ENCODE measurements at places on chromosomes 12 and 14.

- H3K36me3 ChIP-seq, result no peaks in the 10 kb centered on the region
- no peak for DNase-seq
- no peak overlapping the region for H3K27ac ChIP-seq
- no peaks in the 10 kb centered on the region for H3K4me1 ChIP-seq
- no peaks in the 10 kb centered on the region for H3K27me3 ChIP-seq
These were observed 1201.5 kb downstream of the BCL11B start for GRCh38 chr14:98070536-98070935.

DNA sequence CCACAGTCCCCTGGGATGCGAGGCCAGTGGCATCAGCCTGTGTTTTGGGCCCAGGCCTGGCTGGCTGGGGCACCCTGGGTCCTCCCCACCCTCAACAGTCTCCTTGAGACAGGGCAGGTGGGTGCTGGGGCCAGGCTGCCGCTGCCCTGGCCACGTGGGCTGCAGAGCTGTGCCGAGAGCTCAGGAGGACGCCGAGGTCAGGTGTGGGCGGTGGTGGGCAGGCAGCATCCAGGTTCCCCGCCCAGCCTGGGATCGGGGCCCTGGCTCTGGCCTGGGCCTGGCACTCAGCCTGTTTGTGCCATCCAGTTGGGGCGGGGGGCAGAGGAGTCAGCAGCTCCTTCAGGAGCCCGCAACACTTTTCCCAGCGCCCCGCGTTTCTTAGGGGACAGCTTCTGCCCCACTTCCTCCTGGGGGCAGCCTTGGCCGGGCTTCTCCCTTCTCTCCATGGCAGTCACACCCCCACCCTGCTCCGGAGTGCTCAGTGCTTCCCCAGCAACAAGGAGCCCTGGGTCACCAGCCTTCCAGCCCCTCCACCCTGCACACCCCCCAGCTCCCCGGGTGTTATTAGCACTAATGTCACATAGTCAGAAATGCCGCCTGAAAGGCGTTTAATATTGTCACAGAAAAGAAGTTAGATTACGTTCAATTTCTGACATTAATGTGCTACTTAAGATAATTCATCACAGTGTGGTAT is 30.8 kb downstream of the KIF26A start:
- no peak for DNase-seq
- no peak overlapping the region for H3K4me3 ChIP-seq
- H3K27me3 ChIP-seq, result no peaks in the 10 kb centered on the region
- H3K36me3 ChIP-seq, result no peaks in the 10 kb centered on the region
- H3K27ac ChIP-seq, result no peak overlapping the region

DNA sequence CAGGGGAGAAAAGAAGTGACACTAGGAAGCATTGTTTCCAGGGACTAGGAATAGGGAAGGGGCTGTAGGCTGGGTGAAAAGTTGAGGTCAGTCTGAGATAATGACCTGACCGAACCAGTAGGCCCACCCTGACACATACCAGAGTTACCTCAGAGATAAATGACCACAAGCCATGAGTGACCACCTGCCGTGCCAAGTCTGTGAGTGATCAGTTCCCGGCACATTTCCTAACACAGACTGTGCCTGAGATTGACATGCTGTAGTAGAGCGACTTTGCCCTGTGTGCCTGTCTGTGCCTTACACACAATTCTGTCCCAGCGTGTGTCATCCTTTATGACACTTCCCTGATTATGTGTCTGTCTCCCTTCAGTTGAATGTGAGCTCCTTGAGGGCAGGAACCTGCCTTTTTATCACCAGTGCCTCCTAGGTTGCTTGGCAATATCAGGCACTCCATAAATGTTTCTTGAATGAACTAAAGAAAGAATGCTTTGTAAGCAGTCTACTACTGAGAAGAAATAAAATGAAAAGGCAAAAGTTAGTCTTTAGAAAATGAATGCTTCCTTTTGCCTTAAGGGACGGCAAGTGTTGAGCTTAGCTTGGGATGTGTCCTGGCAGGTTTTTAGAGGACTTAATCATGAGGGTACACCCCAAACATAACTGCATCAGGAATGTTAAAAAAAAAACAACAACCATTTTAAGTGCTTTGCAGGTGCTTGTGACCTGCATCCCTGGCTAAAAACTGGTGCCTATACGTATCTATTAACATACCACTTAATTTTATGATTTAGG is 9.6 kb upstream of the SSPN start:
- H3K27ac ChIP-seq, result no peak overlapping the region
- H3K4me3 ChIP-seq, result no peak overlapping the region

- no peaks in the 10 kb centered on the region for H3K4me1 ChIP-seq
- H3K27ac ChIP-seq, result no peak overlapping the region
- no peaks in the 10 kb centered on the region for H3K27me3 ChIP-seq
- no peak for DNase-seq
- H3K4me3 ChIP-seq, result no peak overlapping the region
These were observed 11.1 kb upstream of the PSEN1 start for GRCh38 chr14:73125169-73125588.

DNA sequence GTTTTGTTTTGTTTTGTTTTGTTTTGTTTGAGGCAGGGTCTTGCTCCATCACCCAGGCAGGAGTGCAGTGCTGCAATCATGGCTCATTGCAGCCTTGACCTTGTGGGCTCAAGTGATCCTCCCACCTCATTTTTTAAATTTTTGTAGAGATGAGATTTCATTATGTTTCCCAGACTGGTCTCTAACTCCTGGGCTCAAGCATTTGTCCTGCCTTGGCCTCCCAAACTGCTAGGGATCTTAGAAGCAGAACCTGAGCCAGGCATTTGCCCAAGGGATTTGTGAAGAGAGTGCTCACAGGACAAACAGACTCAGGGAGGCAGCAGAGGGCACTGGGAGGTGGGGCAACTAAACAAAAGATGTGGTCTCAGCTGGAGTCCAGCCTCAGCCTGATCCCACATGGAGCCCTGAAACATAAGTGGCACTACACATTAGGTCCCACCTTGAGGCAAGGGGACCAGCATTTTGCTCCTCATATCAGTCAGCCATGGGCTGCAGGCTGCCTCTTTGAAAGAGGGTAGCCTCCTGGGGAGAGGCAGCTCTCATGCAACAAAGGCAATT is 86.2 kb upstream of the CMKLR1 start:
- H3K36me3 ChIP-seq, result no peaks in the 10 kb centered on the region
- DNase-seq, result no peak
- H3K4me1 ChIP-seq, result no peaks in the 10 kb centered on the region
- H3K27ac ChIP-seq, result no peak overlapping the region
- no peak overlapping the region for H3K4me3 ChIP-seq

GRCh38 chr14:36056845-36057244 is 119.7 kb downstream of the PTCSC3 start:
- no peaks in the 10 kb centered on the region for H3K4me1 ChIP-seq
- H3K4me3 ChIP-seq, result no peak overlapping the region
- no peaks in the 10 kb centered on the region for H3K27me3 ChIP-seq

GRCh38 chr12:5807090-5807414 is 138.0 kb downstream of the ANO2 start:
- H3K4me3 ChIP-seq, result no peak overlapping the region
- no peaks in the 10 kb centered on the region for H3K36me3 ChIP-seq
- H3K4me1 ChIP-seq, result no peaks in the 10 kb centered on the region
- H3K27me3 ChIP-seq, result no peaks in the 10 kb centered on the region
- no peak overlapping the region for H3K27ac ChIP-seq
- DNase-seq, result no peak
